ENCODE measurements at places on chromosomes 3 and 15.

DNA sequence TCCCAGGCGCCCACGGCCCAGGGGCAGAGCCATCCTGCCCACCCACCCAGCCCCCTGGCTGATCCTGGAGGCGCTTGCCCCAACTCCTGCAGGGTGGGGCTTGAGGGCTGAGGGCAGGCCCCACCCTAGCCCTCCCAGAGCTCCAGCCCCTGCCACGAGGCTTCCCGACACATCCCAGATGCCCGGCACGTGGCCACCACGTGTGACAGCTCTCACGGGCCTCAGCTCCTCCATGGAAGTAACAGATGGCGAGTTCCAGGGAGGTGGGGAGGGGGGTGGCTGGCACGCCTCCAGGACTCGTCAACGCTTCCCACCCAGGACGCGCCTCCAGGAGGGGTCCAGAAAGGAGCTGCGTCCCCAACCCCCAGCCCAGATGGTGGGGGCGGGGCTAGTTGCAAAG is 29.1 kb downstream of the PLXND1 start:
- DNase-seq = no peak

DNA sequence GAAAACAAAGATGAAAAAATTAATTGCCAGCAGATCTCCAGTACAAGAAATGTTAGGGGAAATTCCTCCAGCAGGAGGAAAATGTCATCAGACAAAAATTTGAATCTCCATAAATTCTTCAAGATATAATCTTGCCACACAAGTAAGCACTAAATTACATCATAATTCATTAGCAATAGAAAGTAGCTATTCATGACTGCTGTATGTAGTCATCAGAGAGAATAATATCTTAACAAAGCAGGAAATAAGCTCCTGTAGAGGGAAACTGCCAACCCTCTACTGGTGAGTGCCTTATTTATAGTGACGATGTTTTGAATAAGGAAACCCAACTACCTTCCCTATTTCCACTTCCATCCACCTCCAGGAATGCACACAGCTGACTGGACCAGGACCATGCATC is 15.8 kb upstream of the SLC27A2 start:
- DNase-seq = no peak

DNA sequence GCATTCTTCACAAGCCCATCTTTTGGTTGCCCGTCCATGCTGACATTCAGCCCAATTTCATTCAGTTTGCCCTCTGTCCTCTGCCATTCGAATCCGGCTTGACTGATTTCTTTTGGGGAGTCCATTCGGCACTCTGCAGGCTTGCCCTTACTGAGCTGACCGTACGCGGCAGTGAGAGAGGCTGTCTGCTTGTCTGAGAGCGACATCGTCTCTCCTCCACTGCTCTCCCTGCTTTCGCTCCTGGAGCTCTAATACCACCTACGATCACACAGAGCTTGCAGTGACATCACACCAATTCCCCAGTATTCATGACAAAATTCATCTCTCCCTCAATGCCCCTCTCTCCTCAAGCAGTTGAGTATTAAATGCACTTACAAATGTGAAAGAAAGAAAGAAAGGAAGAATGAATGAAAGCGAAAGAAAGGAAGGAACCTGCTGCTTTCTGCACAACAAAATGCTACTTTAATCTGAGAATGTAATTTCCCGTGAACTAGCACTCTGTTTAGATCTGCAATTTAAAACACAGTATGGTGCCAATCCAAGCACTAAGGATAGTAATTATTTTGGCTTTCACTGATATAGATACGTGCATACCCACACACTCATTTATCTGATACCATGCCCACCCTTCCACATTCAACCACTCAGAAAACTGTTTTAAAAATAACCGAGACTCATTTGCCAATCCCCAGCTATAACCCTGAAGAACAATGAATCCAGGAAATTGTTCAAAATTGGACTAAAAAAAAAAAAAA is 89.5 kb downstream of the DHX30 start:
- DNase-seq = no peak

GRCh38 chr15:62389885-62390790 is 225.1 kb upstream of the C2CD4B start:
- no peak for DNase-seq

DNA sequence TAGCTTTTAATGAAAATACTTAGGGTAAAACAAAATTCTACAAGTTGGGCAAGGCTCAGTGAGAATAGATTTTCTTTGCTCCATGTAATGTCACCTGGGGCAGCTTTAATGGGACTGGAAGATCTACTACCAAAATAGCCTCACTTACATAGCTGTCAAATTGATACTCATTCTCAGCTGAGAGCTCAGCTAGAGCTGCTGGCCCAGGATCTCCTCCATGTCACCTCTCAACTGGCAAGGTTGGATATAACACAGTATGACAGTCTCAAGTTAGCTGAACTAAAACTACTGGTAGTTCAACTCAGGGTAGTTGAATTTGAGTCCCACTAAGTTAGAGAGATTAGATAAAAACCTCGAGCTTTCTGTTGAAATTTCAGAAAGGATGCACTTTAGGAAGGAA is 218.5 kb upstream of the PLSCR5 start:
- no peak for DNase-seq

GRCh38 chr15:39154776-39155175 is 426.1 kb upstream of the THBS1 start:
- no peak for DNase-seq
